ENCODE measurements at places on chromosomes 16 and 17.

DNA sequence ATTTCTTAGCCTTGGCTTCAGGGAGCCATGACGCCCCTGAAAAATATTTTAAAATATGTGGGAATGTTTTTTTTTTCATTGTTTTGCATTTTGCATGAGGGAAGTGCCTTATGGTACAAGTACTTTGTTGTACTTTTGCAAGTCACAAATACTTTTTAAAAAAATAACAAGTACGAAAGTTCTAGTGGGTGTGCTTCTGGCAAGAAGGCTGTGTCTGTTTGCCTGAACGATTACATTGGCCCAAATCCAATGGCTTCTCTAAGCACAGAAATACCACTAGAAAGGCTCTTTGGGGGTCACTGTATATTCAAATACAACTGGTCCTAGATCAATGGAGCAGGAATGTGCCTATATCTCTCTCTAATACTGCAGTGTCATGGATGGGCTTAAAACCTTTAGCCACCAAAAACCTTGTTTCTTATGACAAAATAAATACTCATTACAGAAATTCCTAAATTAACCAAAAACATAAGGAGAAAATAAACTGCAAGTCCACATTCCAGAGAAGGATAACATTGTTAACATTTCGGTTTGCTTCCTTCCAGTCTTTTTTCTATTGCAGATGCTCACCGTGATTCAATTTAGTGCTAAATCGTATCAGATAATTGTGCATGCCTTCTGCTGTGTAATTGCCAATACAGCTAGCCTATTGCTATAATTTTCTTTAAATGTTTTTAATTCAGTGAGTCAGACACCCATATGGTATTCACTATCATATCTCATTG lies 97.4 kb downstream of the VAT1L start:
- no peak for DNase-seq

GRCh38 chr17:56733833-56734232 lies 99.9 kb downstream of the C17orf67 start:
- DNase-seq: no peak

DNA sequence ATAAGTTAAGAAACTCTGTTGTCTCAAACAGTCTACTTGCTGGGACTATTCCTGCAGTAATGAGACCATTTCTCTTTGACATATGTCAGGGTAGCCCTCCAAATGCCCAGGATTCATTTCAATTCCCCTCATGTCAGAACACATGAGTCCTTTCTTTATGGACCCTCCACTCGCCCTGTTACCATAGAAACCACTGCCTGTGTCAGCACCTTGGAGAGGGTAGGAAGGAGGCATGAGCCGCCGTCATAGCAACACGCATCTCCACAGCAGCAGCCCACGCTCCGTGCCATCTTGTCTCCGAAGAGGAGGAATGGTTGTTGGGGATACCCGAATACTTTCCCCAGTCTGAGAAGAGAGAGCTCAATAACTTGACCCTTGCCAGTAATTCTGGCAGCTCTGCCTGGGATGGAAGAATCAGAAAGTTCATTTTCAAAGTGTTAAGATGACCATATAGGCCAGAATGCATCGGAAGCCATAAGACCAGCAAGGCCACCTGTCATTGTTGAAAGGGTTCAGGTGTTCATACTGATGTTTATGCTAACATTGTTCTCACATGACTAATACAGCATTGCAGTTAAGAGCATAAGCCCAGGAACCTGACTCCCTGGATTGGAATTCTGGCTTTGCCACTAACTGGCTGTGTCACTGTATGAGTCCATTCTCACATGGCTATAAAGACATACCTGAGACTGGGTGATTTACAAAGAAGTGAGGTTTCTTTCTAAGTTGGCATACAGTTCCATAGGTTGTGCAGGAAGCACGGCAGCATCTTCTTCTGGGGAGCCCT lies 141.3 kb downstream of the ABCC12 start:
- no peak for DNase-seq

- no peak for DNase-seq
These were observed 21.2 kb upstream of the GINS2 start for GRCh38 chr16:85709766-85710585.

- peak; percentile 63 for DNase-seq
These were observed 51.5 kb upstream of the MGAT5B start for GRCh38 chr17:76816590-76817135.

DNA sequence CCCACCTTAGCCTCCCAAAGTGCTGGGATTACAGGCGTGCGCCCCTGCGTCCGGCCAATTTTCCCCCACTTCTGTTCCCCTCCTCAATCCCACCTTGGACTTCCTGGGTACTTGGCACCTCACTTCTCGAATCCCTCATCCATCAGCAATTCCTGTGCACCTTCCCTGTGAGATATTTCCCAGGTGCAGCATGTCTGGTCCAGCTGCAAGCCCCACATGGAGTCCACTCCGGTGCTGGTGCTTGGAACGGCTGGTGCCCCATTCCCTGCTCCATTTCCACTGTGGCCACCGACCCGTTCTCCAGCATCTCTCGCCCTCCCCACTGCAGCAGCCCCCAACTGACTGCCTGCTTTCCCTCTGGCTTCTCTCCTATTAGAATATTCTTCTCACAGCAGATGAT lies 35.3 kb downstream of the NOL11 start:
- no peak for DNase-seq

- no peak for DNase-seq
These were observed 20.2 kb upstream of the SLC38A10 start for GRCh38 chr17:81315129-81315884.

GRCh38 chr17:10318535-10318934 lies 54.3 kb downstream of the MYH13 start:
- DNase-seq: peak; percentile 89

- DNase-seq: peak; percentile 90
These were observed 123.4 kb upstream of the NOL11 start for GRCh38 chr17:67594115-67594880.

DNA sequence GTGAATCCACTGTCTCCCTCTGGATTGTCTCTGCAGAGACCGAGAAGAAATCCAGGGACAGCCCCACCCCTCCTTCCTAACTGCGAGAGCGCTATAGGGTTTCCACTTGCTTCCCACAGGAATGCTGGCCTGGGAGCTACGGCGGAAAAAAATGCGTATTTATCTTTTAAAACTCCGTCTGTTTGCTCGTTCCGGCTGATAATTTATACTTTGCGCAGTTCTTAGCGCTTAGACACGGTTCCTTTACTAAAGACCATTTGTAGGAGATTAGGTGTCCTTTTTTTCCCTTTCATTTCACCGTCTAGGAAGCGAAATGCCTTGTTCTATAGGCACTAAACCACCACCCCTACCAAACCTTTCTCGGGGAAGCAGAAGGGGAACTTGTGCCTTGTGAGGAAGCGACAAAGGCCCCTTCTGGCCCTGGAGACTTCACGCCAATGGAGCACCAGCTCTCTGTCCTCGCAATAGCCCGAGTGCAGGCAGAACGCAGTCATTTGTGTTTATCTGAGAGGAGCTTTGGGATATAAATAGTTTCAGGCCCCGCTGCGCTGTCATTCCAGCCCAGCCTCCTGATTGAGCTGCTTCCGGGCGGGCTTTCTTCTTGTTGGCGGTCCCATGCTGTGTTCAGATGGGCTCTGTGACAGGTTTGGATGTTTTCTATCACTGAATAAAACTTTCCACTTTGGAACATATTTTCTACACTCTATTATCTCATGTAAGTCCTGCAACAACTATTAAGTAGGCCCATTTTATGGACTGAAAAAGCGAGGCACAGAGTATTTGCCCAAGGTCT lies 791 bp upstream of the SUPT4H1 start:
- DNase-seq: peak; percentile 65

DNA sequence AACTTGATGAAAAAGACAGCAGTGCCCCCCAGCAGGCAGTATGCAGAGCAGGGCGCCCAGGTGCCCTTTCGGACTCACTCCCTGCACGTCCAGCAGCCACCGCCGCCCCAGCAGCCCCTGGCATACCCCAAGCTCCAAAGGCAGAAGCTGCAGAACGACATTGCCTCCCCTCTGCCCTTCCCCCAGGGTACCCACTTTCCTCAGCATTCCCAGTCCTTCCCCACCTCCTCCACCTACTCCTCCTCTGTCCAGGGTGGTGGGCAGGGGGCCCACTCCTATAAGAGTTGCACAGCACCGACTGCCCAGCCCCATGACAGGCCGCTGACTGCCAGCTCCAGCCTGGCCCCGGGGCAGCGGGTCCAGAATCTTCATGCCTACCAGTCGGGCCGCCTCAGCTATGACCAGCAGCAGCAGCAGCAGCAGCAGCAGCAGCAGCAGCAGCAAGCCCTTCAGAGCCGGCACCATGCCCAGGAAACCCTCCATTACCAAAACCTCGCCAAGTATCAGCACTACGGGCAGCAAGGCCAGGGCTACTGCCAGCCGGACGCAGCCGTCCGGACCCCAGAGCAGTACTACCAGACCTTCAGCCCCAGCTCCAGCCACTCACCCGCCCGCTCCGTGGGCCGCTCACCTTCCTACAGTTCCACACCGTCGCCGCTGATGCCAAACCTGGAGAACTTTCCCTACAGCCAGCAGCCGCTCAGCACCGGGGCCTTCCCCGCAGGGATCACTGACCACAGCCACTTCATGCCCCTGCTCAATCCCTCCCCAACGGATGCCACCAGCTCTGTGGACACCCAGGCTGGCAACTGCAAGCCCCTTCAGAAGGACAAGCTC lies 43.2 kb downstream of the SREBF1 start:
- no peak for DNase-seq

DNA sequence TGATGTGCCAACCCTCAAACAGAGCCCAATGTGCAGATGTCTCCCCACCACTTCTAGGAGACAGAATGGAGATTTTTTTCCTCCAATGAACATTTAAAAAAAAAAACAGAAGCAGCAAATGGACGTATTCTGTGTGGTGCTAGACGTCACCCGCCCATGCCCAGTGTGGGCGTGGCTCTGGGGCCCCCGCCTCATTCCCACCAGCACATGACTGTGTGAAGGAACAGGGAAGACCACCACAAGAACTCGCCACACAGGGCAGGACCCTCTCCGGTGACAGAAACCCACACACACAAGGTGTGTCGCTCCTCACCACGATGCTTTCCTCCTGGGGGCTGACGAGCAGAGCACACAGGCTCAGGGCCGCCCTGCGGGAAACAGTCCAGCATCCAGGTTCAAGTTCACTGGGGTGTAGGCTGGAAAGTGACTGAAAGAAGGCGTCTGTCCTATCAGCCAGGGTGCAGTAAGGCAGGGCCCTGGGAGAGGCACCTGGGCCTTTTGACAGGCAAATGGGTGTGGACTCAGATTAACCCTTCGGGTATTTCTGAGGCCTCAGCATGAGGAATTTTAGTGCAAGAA lies 53.5 kb downstream of the KLHDC4 start:
- no peak for DNase-seq

DNA sequence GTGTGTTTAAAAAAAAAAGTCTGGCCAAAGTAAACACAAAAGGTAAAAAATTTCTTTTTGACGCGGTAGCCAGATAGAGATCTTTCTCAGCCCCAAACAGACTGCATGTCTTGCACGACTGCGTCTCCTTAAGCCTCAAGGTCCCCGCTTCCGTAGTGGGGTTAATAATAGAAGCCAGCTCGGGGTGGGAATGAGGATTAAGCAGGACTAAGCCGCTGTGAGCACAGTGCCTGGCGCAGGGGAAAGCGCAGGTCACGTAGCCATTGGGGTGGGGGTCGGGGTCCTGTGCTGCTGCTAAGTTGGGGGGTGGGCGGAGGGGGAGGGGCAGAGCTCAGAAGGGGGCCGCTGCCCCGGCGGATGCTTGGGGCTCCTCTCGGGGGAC lies 521 bp downstream of the GGA2 start:
- peak; percentile 33 for DNase-seq

DNA sequence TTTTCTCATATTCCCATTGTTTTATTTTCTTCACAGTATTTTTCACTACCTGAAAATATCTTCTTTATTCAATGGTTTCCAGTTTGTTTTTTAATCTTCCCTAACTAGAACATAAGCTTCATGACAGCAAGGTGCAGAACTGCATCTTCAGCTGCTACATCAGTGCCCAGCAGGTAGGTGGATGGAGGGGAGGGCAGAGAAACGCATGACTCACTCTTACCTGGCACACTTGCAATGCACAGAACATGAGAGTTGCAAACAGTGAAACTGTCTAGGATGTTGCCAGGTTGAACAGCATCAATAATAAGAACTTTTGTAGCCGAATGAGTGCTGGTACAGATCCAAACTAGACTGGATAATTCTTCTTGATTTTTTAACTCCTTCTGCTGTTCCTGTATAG lies 127.1 kb downstream of the SPAG9 start:
- DNase-seq: no peak

GRCh38 chr16:8668113-8668512 lies 6.3 kb upstream of the ABAT start:
- no peak for DNase-seq

DNA sequence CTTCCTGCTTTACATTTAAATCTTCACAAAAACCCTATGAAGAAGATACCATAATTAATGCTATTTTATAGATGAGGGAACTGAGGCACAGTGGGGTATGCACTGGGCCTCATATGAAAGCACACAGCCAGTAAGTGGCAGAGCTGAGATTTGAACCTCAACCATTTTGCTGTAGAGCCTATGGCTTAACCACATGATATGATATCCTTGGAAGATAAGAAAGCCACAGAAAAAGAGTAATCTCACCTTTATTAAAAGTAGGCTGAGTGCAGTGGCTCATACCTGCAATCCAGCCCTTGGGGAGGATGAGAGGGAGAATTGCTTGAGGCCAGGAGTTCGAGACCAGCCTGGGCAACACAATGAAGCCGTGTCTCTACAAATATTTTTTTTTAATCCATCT lies 15.0 kb upstream of the TOB1 start:
- DNase-seq: no peak

- DNase-seq: peak; percentile 78
These were observed at the start of gene LDHD for GRCh38 chr16:75116081-75116910. Gene LDHD (minus strand): TSS chr16:75116780. CDS start chr16:75116720, 60 bp downstream.

- no peak for DNase-seq
These were observed 1.5 kb downstream of the PAFAH1B1 start for GRCh38 chr17:2594722-2595599.

DNA sequence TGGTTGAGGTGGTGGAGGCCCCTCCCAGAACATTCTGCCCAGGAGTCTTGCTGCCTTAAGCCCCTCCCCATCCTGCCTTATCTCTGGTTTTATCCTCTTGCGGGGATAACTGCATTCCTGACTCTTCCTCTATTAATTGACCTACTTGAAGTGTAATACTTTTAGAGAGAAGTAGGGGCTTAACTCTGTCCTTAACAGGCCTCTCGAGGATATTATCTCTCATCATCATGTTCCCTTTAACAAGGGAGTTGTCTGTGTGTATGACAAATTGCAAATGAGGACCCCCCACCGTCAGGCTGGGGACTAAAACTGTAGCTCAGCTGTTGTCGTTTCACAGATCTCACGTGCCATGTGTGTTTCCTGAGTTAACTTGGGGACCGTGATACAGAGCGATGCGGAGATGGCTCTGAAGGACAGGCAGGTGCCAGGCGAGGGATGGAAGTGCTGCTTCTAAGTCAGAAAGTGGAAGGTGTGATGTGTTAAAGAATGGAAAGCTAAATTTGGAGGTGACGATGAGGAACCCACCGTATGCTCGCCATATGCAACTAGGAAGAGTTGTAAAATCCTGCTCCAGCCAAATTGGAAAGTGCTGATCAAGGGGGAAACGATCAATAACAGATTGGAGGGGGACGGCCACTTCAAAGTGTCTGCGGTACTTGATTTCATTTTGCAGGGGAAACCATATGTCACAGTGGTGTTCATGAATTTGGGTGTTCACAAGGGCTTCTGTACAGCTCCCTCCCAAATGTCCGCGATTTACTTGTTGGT lies 106.3 kb downstream of the RPTOR start:
- no peak for DNase-seq
